Fibroblast of skin of right biceps (primary cell): ENCODE measurements at places on chromosomes 12 and 14.

- no peak for DNase-seq
Measured at GRCh38 chr12:2372178-2372577, 319.4 kb downstream of the CACNA1C start.

- peak; percentile 24 for DNase-seq
Measured at GRCh38 chr12:14930299-14930698, 8.0 kb downstream of the ERP27 start.

DNA sequence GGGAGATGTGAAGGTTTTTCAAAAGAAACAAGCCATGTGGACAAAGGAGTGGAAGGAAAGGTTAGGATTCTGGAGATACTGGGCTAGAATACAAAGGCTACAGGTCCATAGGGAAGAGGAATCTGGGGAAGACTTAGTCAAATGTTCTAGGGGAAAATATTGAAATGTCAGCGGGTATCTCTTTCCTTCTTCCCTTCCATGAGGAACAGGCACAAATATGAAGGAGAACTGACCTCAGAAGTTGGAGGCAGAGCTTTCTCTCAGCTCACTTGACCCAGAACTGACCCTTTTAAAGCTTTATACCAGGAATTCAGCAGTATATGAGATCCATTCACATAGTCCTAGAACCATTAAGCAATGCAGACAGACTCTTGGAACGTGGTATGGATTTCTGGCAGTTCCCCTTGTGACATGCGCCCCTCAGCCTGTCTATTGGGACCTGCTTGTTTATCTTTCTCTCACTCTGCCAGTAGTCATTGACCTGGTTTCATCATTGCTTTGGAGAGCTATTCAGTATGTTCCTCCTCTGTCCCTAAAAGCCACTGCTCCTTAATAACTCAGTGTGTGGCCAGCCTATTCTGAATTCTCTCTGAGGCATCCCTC lies 43.0 kb upstream of the GSG1 start:
- DNase-seq, result no peak

GRCh38 chr14:68686724-68687123 lies 106.1 kb downstream of the ZFP36L1 start:
- no peak for DNase-seq

- no peak for DNase-seq
Measured at GRCh38 chr14:83128783-83129182, 1595.1 kb upstream of the SEL1L start.

GRCh38 chr12:46457958-46458357 lies 85.4 kb upstream of the SLC38A2 start:
- no peak for DNase-seq

- no peak for DNase-seq
Measured at GRCh38 chr12:113898466-113898865, 67.7 kb downstream of the RBM19 start.

DNA sequence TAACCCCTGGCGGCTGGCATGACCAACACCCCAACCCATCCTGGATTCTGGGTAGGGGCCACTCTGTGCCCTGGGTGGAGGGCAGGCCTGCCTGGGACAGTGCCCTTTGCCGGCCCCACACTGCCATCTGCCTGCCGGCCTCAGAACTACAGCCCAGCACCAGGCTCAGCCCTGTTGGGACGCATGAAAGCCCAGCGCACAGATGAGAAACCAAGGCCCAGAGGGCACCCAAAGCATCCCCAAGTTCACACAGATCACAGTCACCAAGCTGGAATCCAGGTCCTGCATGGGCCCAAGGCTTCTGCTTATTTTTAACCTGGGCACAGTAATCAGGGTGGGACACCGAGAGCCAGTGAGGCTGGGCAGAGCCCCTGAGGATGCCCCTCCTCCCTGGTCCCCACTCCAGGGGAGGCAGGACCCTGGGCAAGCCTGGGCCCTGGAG lies 26.2 kb downstream of the RFLNA start:
- DNase-seq, result peak; percentile 54

- DNase-seq, result peak; percentile 28
Measured at GRCh38 chr14:71776471-71777360, 155.5 kb upstream of the RGS6 start.

DNA sequence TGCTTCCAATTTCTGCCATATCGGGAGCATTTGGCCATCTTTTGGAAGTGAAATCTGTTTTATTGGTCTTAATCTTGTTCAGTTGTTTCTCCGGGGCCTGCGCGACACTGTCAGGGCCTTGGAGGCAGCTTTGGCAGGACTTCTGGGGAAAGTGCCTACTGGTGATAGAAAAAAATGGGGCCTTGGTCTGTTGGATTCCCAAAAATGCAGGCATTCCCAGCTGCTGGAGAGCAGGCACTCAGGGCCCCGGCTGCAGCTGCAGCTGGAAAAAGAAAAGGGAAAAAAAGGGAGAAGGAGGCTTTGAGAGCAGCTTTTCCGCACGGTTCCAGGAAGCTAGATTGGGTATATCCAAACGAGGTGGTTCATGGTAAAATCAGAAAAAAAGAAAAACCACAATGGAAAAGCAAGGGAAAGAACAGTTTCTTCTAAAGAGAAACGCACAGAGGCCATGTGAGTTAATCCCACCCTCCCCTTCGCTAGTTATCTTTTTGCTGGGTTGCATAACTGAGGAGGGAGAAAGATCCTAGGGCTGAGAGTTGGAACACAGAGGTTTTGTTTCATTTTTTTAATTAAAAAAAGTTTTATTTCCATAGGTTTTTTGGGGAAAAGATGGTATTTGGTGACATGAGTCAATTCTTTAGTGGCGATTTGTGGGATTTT lies 134.7 kb upstream of the RFLNA start:
- no peak for DNase-seq

DNA sequence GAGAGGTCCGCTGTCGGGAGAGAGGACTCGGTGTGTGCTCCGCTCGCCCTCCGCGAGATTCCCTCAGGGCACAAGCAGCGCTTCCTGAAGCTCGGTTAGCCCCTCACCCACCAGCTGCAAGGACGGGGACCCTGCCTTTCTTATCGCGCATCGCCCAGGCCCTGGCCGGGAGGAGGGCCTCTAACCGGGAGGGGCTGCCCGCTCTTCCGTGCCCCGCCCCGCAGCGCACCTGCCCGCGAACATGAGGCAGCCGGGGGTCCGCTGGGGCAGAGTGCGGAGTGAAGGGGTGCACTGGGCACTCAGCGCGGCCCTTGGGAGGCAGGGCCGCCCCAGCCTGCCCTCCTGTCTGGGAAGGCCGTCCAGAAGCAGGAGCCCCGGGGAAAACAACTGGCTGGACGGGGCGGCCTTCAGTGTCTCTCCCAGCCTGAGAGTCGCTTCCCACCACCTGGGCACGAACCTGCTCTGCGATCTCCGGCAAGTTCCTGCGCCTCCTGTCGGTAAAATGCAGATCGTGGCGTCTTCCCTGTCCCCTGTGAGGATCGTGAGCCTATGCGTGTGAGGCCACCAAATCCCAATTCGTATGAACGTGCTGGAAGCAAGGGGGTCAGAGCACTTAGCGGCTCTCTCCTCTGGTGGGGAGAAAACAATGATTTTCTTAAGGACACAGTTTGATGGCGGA lies 28.0 kb upstream of the ADIPOR2 start:
- DNase-seq, result peak; percentile 48

DNA sequence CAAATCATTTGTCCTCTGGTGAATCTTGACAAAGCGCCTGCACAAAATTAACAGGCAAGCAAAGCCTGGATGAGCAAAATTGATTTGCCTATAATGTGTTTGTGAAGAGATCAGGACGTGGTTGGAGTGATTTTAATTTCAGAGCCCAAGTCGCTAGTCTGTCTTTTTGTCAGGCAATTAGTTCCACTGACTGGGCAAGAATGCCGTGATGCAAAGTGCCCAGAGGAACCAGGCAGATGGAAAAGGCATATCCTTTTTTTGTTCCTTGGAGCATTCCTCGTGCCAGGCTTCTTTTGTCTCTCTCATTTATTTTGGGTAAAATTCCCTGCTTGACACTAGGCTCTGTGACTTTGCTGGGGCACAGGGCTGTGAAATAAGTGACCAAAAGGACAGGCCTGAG lies 65.9 kb upstream of the CCDC198 start:
- DNase-seq, result no peak

DNA sequence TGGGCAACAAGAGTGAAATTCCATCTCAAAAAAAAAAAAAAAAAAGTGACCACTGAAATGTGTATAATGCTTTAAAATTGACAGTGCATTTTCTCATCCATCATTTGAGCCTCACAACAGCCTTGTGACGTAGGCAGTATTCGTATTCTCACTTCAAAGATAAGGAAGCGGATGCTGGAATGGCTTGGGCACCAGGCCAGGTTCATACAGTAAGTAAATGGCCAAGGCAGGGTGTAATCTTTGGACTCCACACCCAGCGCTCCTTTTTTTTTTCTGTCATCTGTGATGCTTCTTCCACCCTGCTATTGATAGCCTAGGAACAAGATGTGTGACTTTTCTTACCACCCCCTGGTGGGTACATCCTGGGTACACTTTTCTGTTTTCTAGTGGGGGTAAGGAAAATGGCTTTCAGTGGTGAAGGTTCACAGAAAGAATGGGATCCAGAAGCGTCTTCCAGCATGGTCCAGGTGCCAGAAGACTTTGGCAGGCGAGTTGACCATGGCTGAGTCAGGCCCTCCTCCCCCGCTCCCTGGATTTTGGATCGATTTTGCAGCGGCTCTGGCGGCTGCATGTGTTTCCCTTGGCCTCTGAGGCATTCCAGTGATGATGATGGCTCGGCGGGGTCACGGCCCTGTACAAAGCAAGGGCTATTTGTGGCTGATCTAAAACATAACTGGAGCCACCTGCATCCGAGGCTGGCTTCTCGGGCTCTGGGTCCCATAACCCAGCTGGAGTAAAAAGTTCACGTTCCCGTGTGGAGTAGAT lies 110.6 kb downstream of the CACNA1C start:
- peak; percentile 80 for DNase-seq

DNA sequence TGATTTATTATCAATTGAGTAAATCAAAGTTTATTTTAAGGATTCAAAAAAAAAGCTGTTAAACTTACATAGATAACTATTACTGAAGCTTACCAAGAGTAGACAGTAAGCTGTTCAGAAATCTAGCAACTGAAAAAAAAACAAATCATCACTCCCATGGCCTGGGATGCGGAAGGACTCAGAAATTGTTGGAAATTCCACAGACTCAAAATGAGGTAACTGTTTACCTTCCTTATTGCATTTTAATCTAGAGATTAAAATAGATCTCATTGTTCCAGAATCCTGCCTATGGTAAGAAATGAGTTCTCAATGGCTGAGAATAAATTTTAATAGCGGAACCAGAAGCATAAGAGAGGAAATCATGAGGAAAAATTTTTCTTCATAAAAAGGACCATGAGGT lies 87.2 kb downstream of the PPM1H start:
- DNase-seq, result no peak

GRCh38 chr14:29235991-29236390 lies 469.4 kb downstream of the FOXG1 start:
- peak; percentile 34 for DNase-seq

GRCh38 chr12:116266631-116267349 lies 10.7 kb downstream of the MED13L start:
- peak; percentile 38 for DNase-seq

DNA sequence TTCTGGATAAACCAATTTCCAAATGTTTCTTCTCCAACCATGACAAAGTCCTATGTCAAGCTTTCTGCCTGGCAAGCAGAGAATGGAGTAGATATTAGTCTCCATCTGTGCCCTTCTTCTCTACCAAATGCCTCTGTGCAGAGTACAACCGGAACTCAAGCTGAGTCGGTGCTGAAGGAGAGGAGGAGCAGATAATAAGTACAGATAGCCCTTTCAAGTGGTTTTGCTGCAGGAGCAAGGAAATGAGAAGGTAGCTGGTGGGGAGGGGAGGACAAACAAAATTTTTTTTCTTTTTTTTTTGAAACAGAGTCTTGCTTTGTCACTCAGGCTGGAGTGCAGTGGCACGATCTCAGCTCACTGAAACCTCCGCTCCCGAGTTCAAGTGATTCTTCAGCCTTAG lies 14.2 kb upstream of the HELB start:
- DNase-seq, result no peak

- no peak for DNase-seq
Measured at GRCh38 chr12:31485571-31485970, 105.4 kb downstream of the DENND5B start.

DNA sequence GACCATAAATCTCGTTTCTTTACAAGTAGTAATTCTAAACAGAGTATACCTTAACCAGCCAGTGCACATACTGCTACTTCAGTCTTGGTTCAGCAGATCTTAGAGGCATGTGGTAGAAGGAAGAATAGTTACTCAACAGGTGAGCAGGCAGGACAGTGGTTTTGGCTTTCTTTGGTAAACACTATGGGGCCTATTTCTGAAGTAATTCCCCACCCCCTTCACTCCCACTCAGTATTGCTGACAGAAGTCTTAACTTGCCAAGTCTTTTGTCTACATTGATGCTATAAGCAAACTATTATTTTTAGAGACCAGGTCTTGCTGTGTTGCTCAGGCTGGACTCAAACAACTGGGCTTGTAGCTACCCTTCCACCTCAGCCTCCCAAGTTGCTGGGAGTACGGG lies 68.5 kb downstream of the FBXO34 start:
- no peak for DNase-seq

- no peak for DNase-seq
Measured at GRCh38 chr12:49797449-49797776, 30.8 kb downstream of the NCKAP5L start.

- DNase-seq, result no peak
Measured at GRCh38 chr14:97975962-97976361, 1178.8 kb downstream of the VRK1 start.

DNA sequence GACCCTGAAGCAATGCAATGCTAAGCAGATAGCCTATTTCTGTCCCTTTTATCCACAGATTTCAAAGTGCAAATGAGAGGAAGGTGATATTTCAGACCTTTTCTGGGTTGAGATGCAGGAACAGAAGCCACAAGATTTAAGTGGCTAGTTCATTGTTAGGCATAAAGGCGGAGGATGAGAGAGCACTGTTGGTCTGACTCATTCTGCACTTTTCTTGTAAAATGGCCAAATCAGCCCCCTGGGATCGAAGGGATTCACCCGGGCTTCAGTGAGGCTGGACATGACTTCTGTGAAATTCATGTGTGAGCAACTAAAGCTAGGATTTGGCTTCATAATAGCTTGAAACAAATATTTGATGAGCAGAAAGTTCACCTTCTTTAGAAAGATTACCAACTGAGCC lies 101.9 kb upstream of the OVCH1 start:
- peak; percentile 55 for DNase-seq

DNA sequence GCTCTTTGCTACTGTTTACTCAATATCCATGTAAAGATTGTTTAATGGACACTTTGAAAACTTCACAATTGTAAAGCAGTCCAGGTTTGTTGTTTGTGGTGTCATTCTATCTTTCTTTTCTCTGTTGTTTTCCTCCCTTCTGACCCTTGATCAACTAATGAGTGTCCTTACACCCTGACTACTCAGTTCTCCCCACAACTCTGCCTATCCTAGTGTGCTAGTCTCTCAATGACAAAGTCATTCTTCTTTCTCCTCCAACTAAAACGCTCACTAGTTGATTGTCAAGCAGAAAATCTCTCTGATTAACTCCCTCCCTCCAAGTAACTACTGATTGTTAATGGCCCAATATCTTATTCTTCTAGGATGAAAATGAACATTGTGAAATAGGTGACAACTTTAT lies 148.5 kb upstream of the FBXO33 start:
- no peak for DNase-seq
